ENCODE measurements at places on chromosomes 1 and 21.

GRCh38 chr1:56922507-56922906 is 43.3 kb downstream of the C8B start:
- no peak for DNase-seq

DNA sequence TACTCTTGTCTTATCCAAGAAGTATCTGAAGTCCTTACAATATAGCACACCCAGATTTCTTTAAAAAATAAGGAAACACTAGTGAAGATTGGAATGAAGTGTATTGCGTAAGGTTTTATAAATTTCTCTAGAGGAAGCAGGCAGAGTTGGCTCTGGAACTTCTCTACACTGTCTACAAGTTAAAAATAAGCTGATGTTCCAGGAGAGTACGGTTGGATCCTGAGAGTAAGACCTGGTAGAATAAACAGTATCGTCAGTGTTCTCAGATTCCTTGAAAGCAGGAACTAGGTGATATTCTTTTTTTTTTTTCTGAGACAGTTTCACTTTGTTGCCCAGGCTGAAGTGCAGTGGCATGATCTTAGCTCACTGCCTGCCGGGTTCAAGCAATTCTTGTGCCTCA is 107.9 kb downstream of the USP25 start:
- no peak for DNase-seq

DNA sequence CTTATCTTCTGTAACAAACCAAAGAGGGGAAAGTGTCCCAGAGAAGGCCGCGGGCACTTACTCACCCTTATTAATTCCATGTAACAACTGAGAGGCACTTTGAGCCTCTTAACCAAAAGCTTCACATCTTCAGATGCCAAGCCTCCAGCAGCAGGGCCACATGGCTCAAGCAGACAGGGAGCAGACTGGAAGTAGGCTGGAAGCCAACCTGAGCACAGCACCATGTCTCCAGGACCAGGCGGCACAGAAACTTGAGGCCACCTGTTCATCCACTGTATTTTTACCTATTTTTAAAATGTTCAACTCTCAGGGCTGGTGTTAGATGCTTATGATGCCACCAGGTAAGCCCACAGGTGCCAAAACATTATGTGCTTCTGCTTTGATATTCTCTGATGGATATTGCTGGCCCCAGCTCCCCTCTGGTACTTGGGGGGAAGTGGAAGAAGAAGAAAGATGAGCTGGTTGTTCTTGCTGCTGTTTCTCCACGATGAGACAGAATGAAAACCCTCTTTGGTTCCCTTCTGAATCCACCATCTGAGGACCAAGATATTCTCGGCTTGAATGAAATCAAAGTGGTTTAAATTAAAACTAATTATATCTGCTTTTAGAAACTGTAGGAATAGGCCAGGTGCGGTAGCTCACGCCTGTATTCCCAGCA is 30.6 kb upstream of the SDE2 start:
- DNase-seq, result no peak

DNA sequence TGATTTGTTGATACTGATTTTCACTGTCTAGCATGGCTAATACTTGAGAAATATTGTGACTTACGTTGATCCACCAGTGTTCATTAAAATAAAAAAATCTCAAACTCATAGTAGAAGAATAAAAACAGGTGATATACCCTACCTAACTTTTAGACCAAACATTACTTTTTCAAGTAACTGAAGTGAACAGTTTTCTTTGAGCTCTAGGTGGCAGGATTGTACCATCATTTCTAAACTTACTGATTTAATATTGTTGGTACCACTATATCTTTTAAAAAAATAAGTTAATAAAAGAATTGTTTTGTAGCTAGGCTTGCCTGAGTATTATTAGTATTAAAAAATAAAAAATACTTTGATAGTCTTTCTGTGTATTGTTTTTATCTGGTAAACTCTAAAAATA is 21.5 kb downstream of the CDC73 start:
- DNase-seq, result peak; percentile 20

GRCh38 chr1:61174060-61174795 is 91.9 kb downstream of the NFIA start:
- no peak for DNase-seq

DNA sequence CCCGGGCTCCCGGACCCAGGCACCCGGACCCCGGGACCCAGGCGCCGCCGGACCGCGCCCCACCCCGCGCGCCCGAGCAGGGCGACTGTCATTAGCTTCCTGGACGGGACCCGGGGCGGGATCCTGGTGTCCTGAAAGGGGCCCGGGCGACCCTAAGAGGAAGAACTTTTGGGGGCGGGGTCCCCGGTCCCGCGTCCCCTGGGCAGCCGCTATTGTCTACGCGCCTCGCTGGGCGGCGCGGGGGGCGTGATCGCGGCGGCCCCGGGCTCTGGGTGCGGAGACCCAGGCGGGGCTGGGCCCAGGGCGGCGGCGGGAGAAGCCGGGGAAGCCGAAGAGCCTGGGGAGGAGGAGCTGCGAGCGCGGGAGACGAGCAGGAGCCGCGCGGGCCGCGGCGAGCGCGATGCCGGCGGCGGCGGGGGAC is 465 bp downstream of the HUNK start:
- peak; percentile 47 for DNase-seq

DNA sequence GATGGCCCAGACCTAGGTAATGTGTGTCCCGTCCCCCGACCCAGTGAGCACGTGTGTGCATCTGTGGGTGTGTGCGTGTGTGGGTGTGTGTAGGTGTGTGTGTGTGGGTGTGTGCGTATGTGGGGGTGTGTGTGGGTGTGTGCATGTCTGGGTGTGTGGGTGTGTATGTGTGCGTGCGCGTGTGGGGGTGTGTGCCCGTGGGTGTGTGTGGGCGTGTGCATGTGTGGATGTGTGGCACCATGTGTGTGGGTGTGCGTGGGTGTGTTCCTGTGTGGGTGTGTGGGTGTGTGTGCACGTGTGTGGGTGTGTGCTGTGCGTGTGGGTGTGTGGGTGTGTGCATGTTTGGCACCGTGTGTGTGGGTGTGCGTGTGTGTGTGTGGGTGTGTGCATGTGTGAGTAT is 309.5 kb downstream of the KIF26B start:
- DNase-seq, result no peak

DNA sequence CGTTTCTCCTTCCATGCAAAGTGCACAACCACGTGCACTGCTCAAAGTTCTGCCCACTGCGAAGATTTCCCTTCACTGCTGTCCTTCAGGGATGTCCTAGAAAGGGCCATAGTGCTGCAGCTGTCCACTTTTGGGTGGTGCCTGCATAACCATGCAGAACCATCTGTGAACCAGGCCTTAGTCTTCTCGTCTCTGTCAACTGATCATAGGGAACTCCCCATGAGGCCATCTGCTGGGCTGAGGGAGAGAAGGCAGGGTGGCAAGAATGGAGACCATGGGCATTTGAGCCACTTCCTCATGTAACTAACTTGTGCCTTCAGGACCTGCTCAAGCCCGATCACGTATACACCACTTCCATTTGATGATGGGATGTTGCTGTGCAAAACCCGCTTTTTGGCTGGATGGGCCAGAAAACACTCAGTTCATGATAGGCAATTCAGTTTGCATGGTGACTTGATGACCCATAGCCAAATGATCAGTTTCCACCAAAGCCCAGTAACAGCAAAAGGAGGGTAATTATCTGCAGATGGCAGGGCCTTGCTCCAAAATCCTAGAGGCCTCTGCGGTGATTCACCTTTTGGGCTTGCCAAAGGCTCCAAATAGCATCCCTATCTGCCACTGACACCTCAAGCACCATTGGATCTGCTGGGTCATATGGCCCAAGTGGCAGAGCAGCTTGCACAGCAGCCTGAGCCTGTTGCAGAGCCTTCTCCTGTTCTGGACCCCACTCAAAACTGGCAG is 9.5 kb downstream of the ST6GALNAC5 start:
- DNase-seq, result no peak

- DNase-seq, result no peak
Measured at GRCh38 chr1:228368801-228369607, 37.6 kb downstream of the TRIM11 start.

DNA sequence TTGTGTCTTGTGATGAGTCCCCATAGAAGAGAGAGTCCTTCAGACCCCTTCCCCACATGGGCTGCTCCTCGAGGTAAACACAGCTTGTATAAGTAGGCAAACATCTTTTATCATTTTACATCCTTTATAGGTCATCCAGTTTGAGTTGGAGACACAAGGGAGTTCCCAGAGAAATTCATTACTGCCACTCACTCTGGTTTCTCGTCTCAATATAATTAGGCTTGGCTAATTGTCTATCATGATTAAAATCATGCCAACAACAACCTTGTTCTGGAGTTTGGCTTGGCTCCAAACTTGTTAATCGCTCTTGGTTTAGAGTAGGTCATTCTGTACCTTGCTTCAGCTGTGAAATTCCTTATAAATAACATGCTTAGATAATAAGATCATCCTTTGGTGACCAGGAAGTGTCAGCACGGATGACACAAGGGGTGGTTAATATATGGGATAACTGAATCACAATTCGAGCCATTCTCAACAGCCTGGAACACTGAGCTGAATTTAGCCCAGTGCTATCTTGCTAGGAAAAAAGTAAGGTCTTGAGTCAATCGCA is 70.7 kb upstream of the DAB1 start:
- no peak for DNase-seq

DNA sequence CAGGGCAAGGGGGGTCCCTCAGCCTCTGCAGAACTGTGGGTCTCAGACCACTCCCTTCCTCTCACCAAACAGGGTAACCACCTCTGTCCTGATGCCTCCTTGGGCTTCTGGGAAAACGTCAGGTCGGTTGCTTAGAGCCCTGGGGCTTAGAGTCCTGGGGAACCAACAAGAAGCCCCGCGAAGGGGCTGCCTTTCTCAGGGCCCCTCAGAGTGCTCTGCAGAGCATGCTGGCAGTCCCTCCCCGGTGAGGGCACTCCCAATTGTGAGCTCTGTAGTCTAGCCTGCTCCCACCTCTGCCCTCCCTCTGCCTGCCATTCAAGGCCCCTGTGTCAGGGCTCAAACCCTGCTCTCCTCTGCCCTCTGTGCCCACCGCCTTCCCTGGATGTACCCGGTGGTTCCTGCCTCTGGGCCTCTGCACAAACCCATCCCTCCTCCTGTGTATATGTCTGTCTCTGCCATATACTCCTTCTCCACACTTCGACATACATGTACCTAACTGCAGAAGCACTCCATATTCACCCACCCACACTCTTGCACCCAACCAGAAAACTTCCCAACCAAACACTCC is 92.3 kb downstream of the DMRTB1 start:
- no peak for DNase-seq

- no peak for DNase-seq
Measured at GRCh38 chr1:112702067-112702395, 4.9 kb downstream of the RHOC start.

DNA sequence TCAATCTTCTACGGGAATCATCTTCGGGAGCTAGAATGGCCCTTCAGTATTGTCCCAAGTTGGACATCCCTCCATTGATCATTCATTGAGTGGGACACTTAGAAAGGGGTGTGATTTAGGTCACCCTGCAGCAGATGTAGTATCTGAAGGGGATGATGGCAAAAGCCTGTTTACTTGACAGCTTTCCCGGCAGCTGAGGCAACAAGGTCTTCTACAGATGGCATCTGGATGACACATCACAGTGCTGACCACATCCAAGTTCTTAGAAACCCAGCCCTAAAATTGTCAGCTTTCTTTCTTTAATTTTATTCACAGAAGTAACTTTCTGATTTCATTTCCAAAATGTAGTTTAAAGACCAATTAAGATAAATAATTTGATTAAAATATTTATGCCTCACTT is 150.3 kb downstream of the AMY1C start:
- DNase-seq, result no peak

- DNase-seq, result no peak
Measured at GRCh38 chr1:8595941-8596340, 221.5 kb downstream of the RERE start.

DNA sequence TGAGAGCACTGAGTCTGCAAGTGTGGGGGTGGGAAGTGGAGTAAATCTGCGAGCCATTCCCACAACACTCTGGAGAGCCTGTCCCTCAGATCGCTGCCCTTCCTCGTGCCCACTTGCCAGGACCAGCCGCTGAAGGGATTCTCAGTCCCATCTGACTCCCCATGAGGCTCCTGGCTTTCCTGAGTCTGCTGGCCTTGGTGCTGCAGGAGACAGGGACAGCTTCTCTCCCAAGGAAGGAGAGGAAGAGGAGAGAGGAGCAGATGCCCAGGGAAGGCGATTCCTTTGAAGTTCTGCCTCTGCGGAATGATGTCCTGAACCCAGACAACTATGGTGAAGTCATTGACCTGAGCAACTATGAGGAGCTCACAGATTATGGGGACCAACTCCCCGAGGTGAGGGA is 1.9 kb downstream of the OPTC start:
- DNase-seq, result no peak

- DNase-seq, result no peak
Measured at GRCh38 chr1:51284487-51284954, 45.8 kb downstream of the TTC39A start.

GRCh38 chr1:208235982-208236761 is 8.0 kb downstream of the PLXNA2 start:
- DNase-seq, result no peak

DNA sequence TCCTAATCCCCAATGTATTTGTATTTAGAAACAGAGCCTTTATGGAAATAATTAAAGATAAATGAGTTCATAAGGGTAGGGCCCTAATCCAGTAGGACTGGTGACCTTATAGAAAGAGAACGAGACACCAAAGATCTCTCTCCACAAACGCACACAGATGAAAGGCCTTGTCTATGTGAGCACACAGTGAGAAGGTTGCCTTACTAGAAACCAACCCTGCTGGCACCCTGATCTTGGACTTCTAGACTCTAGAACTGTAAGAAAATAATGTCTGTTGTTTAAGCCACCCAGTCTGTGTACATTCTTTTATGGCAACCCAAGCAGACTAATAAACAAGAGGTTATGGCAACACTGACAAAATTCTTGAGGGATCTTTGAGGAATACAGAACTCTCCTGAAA is 44.8 kb upstream of the PRDX6 start:
- DNase-seq, result no peak

GRCh38 chr1:18121072-18121820 is 13.6 kb downstream of the IGSF21 start:
- no peak for DNase-seq

- DNase-seq, result no peak
Measured at GRCh38 chr1:20508411-20508771, 440 bp upstream of the MUL1 start.

DNA sequence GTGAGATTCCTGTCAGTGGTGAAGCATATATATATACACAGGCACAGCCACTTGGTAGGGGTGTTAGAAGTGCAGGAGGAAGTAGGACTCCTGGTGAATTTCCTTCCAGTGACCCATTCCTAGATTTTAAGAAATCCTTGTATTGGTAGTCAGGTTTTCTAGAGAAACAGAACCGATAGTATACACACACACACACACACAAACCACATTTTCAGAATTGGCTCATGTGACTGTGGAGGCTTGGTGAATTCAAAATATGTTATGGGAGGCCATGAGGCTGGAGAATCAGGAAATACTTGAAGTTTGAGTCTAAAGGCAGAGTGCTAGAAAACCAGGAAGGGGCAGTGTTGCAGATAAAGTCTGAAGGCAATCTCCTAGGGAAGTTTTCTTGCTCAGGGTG is 114.2 kb downstream of the FCRL5 start:
- no peak for DNase-seq

GRCh38 chr1:188243456-188243855 is 1414.7 kb downstream of the PLA2G4A start:
- no peak for DNase-seq

- DNase-seq, result no peak
Measured at GRCh38 chr1:97158691-97159096, 437.1 kb downstream of the PTBP2 start.

- no peak for DNase-seq
Measured at GRCh38 chr1:181659321-181659957, 176.1 kb downstream of the CACNA1E start.

- no peak for DNase-seq
Measured at GRCh38 chr1:22708777-22709176, 1.9 kb upstream of the EPHB2 start.

GRCh38 chr1:76729142-76729541 is 138.1 kb upstream of the ST6GALNAC5 start:
- DNase-seq, result no peak
